Breast epithelium (tissue), 4 donors: ENCODE measurements at places on chromosomes 4 and X. TPM values are rescaled to one million over a fixed set of nuclear protein-coding genes. Genes with fewer than 3 reads are reported as not detected.

GRCh38 chrX:77009691-77010090 is 437.5 kb upstream of the FGF16 start:
- H3K27me3 ChIP-seq: peaks cover 29% of the 10 kb centered on the region
- no peaks in the 10 kb centered on the region for H3K36me3 ChIP-seq
- no peak for DNase-seq

DNA sequence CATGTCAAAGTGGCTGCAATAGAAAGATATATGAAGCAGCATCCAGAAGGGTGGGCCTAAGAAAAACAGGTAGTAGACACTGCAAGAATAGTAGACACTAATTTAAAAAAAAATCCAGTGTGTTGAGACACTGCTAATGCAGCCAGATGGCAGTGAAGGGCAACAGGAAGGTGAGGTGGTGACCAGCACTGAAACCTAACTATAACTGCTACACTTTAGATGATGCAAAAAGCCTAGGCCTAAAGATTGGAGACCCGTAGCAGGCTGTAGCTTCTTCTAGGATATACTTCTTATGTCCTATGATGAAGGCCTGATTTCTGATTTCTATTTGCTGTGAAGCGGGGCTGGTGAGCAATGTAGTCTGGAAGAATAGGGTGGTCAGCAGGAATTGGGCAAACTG is 38.7 kb upstream of the SH3KBP1 start:
- H3K27me3 ChIP-seq: no peaks in the 10 kb centered on the region
- H3K36me3 ChIP-seq: no peaks in the 10 kb centered on the region
- no peak for DNase-seq
- no peaks in the 10 kb centered on the region for H3K4me1 ChIP-seq
- no peak overlapping the region for H3K4me3 ChIP-seq
- H3K27ac ChIP-seq: no peak overlapping the region

DNA sequence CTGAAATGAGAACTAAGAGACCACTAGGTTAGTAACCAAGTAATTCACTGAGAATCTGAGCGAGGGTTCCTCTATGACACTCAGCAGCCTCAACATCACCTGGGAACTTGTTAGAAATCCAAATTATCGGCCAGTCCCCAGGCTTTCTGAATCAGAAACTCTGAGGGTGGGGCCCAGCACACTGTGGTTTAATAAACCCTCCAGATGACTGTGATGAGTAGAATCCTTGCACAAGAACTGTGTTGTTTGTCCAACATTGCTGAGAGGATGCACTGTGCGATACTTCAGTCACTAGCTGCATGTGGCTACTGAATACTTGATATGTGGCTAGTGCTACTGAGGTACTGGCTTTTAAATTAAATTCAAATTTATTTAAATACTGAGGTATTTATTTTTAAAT is 243.9 kb downstream of the MAML3 start:
- no peak for DNase-seq
- H3K27ac ChIP-seq: no peak overlapping the region
- H3K4me1 ChIP-seq: peaks cover 15% of the 10 kb centered on the region
- H3K27me3 ChIP-seq: no peaks in the 10 kb centered on the region
- no peak overlapping the region for H3K4me3 ChIP-seq

DNA sequence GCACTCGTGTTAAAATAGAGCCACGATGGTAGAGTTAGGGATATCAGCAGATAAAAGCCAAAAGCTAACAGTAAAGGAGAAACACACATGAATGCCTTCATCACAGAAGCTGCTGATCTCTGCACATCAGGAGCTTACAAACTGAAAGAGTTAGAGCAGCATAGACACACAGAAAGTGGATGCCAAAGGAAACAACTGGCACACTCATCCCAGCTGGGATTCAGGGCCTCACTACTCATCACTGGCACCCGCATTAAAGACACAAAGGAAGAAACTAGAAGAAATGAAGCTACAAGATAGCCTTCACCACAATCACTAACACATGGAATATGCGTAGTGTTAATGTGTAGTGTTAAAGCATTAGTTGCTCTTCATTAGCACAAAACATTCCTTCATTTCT is 156.4 kb upstream of the TBL1X start:
- peaks cover 9% of the 10 kb centered on the region for H3K27me3 ChIP-seq
- H3K27ac ChIP-seq: no peak overlapping the region
- H3K4me3 ChIP-seq: no peak overlapping the region
- no peaks in the 10 kb centered on the region for H3K4me1 ChIP-seq
- DNase-seq: no peak

The SLC38A5 gene
- total RNA-seq: 3.8 TPM

The UCHL1 gene
- 21.3 TPM for total RNA-seq
